Naive thymus-derived CD4-positive, alpha-beta T cell (primary cell): ENCODE measurements at places on chromosomes 2 and 18.
A peak's percentile ranks its signal among the peaks of the same experiment; 100 is the strongest.

- H3K27me3 ChIP-seq: no peaks in the 10 kb centered on the region
- H3K27ac ChIP-seq: no peak overlapping the region
- H3K4me1 ChIP-seq: no peaks in the 10 kb centered on the region
Observed at GRCh38 chr2:88099798-88100488, 27.9 kb downstream of the FABP1 start.

- no peaks in the 10 kb centered on the region for H3K27me3 ChIP-seq
- H3K4me1 ChIP-seq: no peaks in the 10 kb centered on the region
- H3K36me3 ChIP-seq: no peaks in the 10 kb centered on the region
- no peak for DNase-seq
- no peak overlapping the region for H3K27ac ChIP-seq
- no peak overlapping the region for H3K4me3 ChIP-seq
Observed at GRCh38 chr2:188456114-188456909, 164.6 kb downstream of the GULP1 start.

DNA sequence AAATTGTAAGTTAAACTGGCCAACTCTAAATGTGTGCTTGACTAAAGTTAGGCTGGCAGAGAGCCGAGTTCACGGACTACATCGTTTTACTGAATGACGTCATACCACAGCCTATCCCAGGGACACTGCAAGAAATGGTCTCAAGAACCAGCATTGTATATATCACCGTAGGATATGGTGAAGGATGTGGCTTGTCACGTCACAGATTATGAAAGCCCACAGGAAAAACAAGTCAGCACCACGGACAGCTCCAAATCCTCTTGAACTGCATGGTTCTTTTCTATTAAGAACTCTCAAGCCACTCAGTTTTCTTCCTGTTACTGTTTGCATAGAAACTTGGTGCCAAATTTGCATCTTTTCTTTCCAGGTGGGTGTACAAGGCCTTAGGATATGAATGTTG lies 85.1 kb upstream of the ACAA2 start:
- no peaks in the 10 kb centered on the region for H3K27me3 ChIP-seq
- H3K4me1 ChIP-seq: no peaks in the 10 kb centered on the region
- no peak overlapping the region for H3K27ac ChIP-seq
- no peaks in the 10 kb centered on the region for H3K36me3 ChIP-seq

DNA sequence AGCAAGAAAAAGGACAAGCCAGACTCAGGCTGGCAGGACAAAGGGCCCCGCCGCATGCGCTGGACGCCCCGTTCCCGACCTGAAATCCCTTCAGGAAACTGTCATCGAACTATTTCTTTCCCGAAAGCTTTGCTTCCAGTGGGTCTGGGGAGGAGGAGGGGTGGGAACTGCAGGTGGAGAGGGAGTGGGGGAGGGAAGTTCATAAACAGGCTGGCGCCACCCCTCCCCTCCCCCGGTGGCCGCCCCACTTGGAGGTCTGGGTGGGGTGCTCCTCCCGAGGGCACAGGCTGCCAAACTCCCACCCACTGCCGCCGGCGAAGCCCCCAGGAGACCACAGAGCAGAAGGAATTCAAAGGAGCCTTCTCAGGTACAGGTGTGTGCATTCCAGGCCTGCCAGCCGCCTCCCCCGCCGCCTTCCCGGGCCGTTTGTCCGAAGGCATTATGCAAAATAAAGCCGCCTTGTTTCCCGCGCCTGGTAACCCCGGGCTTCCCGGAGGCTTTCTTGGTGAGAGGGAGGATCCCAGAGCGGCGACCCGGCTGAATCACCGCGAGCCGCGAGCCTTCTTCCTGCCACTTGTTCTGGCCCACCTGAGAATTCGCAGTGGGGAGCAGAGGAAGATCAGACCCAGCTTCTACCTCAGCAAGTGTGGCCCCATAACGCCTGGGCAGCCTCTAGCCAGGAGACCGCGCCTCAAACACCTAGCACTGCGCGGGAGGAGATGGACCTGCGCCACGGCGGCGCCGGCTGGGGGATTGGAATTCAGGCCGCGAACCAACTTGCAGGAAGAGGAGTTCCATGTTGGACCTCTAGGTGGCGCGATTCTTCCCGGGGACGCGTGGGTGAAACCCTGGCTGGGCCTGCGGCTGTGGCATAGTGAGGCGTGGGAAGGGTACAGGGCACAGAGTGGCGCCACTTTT lies 101.9 kb downstream of the FOXI3 start:
- DNase-seq: peak; percentile 15
- H3K4me3 ChIP-seq: peak overlapping the region; percentile 53
- H3K4me1 ChIP-seq: no peaks in the 10 kb centered on the region
- H3K36me3 ChIP-seq: no peaks in the 10 kb centered on the region

DNA sequence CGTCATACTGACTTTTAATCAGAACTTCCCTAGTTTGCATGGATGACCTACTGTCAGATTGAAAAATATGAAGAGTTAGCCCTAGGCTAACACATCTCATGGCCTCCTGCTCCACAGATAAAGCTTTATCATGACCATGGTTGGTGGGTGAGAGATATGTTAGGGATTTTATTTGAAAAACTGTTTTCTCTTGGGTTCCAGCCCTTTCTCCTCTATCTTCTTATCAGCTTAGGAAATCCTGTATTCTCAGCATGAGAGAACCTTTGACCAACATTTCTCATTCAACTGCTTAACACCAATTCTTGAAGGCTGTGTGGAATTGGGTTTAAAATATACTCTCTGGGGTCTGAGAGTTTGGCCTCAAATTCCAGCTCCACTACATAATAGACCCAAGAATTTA lies 1407.0 kb upstream of the CELF4 start:
- DNase-seq: no peak
- no peaks in the 10 kb centered on the region for H3K27me3 ChIP-seq
- H3K27ac ChIP-seq: no peak overlapping the region
- H3K4me3 ChIP-seq: no peak overlapping the region
- H3K36me3 ChIP-seq: no peaks in the 10 kb centered on the region
